Posterior cingulate gyrus (tissue), 11 donors: ENCODE measurements at places on chromosomes 1 and 21.
A peak's percentile ranks its signal among the peaks of the same experiment; 100 is the strongest.

GRCh38 chr1:112689196-112689841, 14.9 kb downstream of the MOV10 start:
- DNase-seq: peak; percentile 36

- DNase-seq: no peak
Measured at GRCh38 chr1:239228451-239228850, 157.9 kb upstream of the CHRM3 start.

DNA sequence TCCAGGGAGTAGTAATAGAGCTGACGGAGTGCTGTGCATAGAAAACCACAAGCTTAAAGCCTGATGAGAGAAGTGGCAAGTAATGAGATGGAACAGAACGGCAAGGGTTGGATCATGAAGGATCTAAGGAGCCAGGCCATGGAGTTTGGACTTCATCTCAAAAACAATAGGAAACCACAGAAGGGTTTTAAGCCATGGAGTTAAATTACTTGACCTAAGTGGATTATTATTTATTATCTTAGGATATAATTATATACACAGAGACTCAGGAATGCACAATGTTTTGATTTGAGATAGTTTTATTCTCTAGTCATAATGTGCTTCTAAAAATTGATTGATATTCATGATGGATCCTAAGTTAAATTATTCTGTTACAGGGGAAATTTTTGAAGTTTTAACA, 242.4 kb downstream of the PLPP3 start:
- no peak for DNase-seq

- no peak for DNase-seq
Measured at GRCh38 chr1:223225061-223225460, 82.0 kb upstream of the TLR5 start.

GRCh38 chr1:242523719-242524570, 552 bp downstream of the PLD5 start:
- DNase-seq: peak; percentile 65

DNA sequence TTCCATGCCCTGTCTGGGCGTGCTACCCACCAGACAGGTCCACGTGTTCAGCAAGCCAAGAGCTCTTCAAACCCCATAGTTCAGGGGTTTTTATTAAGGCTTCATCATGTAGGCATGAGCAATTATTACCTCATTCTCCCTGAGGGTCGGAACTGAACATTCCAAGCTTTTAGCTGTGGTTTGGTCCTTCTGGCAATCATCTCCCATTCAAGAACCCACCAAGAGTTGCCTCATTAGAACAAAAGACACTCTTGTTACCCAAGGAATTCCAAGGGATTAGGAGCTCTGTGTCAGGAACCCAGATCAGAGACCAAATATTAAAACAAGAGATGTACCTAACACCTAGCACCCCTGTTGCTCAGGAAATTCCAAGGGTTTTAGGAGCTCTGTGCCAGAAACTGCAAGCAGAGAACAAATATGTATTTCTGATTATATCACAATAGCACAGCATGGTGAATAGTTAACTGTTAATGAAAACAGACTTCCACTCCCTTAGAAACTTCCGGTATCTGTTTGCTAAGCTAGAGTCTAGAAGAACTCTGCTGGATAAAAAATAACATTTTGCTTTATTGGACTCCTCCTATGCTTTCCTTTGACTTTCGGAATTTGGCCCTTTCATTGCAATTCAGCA, 201.2 kb upstream of the L1TD1 start:
- DNase-seq: no peak

- no peak for DNase-seq
Measured at GRCh38 chr21:34086887-34087306, 13.5 kb downstream of the MRPS6 start.

- no peak for DNase-seq
Measured at GRCh38 chr1:169175461-169175860, 69.0 kb downstream of the ATP1B1 start.

DNA sequence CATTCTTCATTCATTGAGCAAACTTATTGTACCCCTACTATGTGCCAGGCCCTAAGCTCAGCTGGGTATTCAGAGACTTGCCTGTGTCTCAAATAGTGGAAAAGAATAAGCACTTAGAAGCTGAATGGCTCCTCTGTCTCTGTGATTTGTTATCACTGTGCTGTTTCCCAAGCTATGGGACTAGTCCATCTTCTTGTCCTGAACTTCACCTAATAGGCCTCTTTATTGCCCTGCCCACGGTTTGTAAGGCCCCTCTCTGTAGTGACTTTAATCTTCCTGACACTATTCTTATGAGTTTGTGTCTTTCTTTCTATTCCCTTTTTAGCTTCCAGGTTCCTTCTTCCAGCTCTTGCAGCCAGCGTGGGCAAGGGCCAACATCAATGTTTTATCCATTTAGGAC, 85.4 kb upstream of the LPGAT1 start:
- DNase-seq: no peak

- DNase-seq: no peak
Measured at GRCh38 chr21:21188513-21189195, 190.4 kb downstream of the NCAM2 start.

- no peak for DNase-seq
Measured at GRCh38 chr1:18151436-18152122, 44.0 kb downstream of the IGSF21 start.

- peak; percentile 22 for DNase-seq
Measured at GRCh38 chr1:173122958-173123852, 72.5 kb upstream of the TNFSF18 start.

DNA sequence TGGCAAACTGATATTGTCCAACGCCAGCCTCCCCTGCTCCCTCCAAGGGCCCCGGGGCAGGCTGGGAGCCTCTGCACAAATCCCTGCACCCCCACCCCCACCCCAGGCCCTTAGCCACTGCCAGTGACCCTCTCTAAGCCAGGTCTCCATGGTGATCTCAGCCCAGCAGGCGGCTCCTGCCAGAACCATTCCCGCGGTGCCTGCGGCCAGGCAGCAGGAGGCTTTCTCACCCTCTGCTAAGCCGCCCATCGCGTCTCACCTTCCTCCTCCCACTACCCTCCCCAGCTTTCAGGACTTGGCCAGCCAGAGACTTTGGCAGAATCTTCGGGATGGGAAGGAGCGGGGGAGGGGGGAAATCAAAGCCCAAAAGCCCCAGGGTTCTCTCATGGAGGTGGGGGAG, 46.8 kb upstream of the WASF2 start:
- DNase-seq: peak; percentile 80

DNA sequence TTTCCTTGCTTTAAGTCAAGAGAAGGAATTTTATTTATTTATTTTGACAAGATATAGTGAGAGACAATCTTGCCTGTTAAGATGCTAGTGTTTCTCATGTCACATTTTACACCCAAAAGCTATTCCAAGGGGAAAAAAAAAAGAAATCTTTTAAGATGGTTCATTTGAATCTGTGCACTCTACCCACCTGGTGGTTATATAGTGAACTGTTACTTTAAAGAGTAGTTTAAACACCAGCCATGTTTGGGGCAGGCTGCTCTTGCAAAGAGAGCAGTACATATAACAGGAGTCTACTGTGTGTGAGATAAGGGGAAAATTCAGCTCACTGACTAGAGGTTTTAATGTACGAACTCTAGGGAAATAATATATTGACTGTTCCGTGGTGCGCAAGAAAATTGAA, 3.3 kb upstream of the ELAVL4 start:
- no peak for DNase-seq

DNA sequence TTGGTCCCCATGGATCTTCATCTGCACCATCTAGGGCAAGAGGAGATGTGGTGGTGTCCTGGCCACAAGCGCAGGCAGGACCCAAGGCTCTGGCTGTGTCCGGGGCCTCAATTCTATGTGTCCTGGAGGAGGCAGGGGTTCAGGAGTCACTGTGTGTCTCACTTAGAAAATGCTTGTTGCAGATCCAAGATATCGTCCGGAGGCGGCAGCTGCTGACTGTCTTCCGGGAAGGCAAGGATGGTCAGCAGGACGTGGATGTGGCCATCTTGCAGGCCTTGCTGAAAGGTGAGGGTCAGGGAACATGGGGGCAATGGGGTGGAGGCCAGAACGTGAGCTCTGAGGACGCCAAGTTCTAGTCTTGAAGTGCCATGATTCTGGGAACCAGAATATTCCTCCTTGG, 29.1 kb downstream of the TRPM2 start:
- DNase-seq: no peak

DNA sequence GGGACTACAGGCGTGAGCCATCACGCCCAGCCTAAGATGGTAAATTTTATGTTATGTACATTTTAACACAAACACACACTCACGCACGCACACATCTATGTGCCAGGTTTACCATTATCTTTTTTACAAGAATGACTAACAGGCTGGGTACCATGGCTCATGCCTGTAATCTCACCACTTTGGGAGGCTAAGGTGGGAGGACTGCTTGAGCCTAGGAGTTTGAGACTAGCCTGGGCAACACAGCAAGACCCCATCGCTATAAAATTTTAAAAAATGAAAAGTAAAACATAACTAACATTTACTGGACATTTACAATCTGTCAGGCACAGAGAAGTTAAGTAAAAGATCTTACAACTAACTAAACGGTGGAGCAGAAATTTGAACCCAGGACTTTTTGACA, 14.7 kb downstream of the GATAD2B start:
- no peak for DNase-seq

- no peak for DNase-seq
Measured at GRCh38 chr1:8976338-8976737, 30.7 kb downstream of the CA6 start.

DNA sequence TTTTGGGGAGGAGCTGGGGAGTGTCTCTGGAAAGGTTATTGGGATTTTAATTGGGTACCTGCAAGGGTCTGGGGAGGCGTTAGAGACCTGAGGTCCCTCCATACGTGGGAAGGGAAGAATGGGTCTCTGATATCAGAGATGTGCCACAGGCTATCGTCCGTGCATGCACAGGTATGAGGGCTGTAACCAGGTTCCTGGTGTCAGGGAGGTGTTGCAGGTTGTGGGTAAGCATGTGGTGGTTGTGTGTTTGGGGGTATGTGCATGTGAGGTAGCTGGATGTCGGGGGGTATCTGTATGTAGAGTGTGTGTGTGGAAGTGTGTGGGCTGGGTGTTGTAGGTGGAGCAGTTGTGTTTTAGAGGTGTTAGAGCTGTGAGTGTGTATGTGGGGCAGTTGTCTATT, 8.3 kb downstream of the AHDC1 start:
- DNase-seq: no peak

DNA sequence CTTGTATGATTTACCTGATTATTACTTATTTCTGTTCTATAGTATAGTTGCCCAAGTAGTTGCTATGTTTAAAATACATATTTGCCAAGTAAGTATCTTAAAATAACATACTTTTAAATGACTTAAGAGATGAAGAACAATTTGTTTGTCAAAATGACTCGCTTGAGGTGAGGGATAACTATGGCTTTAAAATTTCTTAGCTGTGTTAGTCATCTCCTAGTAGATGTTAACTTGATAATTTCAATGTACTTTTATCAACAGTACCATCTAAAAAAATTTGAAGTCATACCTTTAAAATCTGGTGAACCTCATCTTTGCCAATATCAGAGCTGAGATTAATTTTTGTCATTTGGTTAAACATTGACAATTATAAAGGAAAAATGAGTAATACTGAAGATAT, 37.7 kb downstream of the ODR4 start:
- DNase-seq: no peak

GRCh38 chr1:182384387-182384960, 7.1 kb downstream of the GLUL start:
- no peak for DNase-seq

DNA sequence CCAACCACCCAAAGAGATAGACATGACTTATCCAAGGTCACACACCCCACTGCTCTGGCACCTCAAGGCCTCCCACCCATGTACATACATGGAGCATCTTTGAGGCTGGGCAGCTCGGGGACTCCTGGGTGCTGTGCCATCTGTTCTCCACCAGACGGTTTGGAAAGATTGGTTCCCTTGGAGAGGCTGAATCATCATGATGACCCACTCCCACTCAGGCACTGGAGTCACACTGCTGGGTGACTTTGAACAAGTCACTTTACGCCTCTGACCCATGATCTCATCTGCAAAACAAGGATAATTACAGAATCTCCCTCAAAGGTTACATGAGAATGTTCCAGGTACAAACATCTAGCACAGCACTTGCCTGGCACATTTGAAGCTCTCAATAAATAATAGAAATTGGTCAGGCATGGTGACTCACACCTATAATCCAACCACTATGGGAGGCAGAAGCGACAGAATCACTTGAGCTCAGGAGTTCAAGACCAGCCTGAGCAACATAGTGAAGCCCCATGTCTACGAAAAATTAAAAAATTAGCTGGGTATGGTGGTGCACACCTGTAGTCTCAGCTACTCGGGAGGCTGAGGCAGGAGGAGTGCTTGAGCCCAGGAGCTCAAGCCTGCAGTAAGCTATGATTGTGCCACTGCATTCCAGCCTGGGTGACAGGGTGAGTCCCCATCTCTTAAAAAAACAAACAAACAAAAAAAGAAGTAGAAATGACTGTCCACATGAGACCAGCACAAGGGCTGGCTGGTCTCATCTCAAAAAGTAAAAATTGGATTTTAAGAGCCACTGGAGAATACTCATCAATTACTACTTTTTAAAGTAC, 74.9 kb downstream of the RRAGC start:
- no peak for DNase-seq

GRCh38 chr1:2209400-2210083, 15.0 kb upstream of the FAAP20 start:
- DNase-seq: no peak

DNA sequence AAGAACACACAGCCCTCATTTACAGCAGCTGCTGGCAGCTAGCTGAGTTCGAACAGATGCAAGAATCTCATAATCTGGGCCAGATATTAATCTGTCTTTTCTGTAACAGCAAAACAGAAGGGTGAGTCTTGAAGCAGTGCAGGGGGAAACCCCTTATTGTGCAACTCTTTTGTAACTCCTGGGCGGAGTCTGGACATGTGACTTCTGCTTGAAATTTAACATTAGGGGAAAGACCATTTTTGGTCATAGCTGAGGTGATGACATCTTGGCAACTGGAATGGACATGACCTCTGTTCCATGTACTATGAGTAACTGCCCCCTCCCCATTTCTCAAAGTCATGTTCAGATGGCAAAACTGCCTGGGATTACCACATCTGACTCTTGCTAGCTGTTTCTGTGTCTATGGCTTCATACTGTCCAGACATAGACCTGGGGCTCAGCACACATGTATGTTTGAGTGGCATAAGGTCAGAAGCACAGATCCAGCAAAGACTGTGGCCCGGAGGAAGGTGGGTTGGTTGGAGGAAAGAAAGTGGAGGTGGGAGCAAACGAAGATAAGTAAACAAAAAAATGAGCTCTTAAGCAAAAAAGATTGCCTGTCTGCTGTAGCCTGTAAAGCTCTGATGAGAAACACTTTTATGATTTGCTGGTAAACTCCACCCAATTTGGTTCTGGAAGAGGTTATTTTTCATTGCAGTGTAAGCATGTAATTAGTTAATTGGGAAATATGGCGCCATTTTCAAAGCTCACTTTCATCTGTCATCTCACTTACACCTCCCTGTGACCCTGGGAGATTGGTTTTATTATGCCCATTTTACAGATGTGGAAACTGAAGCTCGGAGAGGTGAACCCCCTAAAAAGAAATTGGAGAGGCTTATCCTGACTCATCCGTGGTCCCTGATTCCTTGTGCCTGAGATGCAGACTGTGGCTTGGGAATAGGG, 26.1 kb downstream of the ETS2 start:
- DNase-seq: no peak
